Psoas muscle (tissue), 8 donors: ENCODE measurements at places on chromosomes 11 and 22.

GRCh38 chr11:31141789-31142188 is 227.8 kb downstream of the DCDC1 start:
- DNase-seq = no peak

- DNase-seq = no peak
Observed at GRCh38 chr11:112439614-112440013, 179.0 kb upstream of the PLET1 start.

- no peak for DNase-seq
Observed at GRCh38 chr11:59208956-59209355, 3.8 kb downstream of the MPEG1 start.

DNA sequence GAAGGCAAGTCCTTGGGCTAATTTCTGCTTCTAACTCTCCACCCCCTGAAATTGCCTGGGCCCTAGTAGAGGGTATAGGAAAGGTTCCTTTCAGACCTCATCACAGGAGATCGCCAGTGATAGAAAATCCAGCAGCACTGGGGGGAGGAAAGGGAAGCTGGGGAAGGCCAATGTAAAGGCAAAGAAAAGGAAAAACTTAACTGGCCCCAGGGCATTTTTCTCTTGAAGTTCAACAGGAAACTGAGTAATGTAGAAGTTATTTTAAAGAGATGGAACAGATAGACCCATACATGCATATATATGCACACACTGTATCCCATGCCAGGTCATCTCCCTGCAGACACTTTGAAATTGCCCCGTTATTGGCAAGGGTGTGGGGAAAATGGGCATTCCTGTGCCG is 134.0 kb downstream of the TRIM44 start:
- no peak for DNase-seq

DNA sequence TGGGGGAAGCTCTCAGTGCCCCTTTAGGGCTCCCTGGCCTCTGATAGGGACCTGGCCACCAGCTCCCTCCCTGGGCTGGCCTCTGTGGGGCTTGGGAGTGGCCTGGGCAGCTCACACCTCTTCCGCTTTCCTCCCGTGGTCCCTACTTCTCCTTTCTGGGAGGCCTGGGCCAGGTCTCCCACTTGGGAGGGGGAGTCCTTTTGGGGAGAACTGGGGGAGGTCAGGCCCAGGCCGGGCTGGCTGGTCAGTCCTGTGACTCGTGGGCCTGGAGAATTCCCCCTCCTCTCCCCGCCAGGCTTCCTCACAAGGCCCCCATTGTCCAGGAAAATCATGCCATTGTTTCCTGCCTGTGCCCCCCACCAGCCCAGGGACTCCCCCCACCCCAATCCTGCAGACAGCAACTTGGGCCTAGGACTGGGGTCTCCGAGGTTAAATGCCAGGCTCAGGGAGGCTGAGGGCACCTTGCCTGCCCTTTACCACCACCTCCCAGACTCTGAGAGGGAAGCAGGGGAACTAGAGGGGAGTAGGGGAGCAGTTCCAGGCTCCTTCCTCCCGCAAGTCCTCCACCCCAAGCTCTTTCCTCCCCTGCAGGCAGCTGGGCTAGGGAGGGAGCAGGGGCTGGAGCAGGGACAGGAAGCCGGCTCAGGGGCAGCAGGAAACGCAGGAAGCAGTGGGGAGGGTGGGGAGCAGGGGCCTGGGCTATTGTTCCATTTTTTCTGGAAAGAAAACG is 2.8 kb downstream of the MAP3K11 start:
- no peak for DNase-seq
